ENCODE measurements at places on chromosomes 11 and 22.
A peak's percentile ranks its signal among the peaks of the same experiment; 100 is the strongest.

GRCh38 chr11:102553835-102554282 lies 23.3 kb upstream of the MMP7 start:
- no peak for DNase-seq

- no peak for DNase-seq
Observed at GRCh38 chr11:76801225-76801624, 18.1 kb downstream of the TSKU start.

DNA sequence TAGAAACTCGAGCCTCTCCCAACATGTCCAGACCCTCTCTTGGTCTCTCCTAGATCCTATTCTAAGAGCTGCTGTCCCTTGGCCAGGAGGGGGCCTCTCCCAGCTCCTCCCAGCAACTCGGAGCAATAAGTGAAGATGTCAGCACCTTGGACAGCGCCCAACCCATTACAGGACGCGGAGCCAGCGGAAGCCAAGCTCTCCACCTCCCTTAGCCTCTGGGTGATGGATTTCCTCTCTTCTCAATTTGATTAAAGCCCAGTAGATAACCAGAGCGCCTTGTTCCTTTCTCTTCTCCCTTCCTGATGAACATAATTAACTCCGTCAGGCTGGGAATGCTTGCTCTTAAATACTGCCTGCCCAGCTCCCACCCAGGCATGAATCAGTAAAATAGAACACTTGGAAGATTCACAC lies 26.2 kb upstream of the TPBGL start:
- DNase-seq: peak; percentile 92

- peak; percentile 59 for DNase-seq
Observed at GRCh38 chr22:37639070-37639760, at the start of gene SH3BP1. SH3BP1 (plus strand) TSS chr22:37639669; CDS start chr22:37639788, 119 bp downstream.

GRCh38 chr22:21657360-21658032 lies 8.3 kb upstream of the PPIL2 start:
- peak; percentile 78 for DNase-seq

Data from activated naive CD4-positive, alpha-beta T cell treated with anti-CD3 and anti-CD28 coated beads for 36 hours (primary cell).